Activated CD4-positive, alpha-beta T cell treated with anti-CD3 and anti-CD28 coated beads, Interleukin-2, amount 10 ng/mL, durations not matched to agents 24 days and 14 days (primary cell): ENCODE measurements at places on chromosomes 13 and 19.

DNA sequence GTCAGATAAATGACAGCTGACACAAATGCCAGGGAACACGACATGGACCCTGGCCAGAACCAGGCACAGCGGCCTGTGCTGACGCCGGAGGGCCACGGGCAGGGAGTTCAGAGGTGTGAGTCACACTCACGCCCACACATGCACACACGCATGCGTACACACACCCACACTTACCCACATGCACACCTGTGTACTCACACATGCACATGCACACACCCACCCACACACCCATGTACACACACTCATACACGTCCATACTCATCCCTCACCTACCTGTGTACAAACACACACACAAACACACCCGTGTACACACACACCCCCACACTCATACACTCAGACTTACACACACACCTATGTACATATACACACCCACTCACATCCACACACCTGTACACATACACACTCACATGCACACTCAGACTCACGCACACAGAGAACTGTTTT, 40.4 kb downstream of the MLLT1 start:
- H3K4me1 ChIP-seq: peaks cover 23% of the 10 kb centered on the region
- H3K36me3 ChIP-seq: peaks cover 5% of the 10 kb centered on the region
- H3K27ac ChIP-seq: peak overlapping the region; percentile 10

DNA sequence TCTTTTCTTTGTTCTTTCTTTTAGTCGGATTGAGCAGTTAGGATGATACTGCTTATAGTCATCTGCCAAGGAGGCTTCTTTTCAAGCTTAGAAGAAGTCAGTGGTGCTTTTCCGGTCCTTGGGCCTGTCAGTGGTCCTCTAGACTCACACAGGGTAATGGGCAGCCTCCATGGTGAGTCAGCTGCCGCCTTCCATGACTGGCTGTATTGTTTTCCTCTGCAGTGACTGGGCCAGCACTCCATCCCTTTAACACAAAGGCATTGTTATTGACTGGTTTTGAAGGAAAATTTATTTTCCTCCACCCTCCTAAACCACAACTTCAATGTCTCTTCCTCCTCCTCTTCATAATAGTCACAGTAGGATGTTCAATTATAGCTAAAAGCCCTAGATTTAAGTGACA, 47.1 kb upstream of the CNMD start:
- no peak overlapping the region for H3K4me3 ChIP-seq
- H3K36me3 ChIP-seq: no peaks in the 10 kb centered on the region
- no peaks in the 10 kb centered on the region for H3K4me1 ChIP-seq
- peaks cover 4% of the 10 kb centered on the region for H3K27me3 ChIP-seq

- no peaks in the 10 kb centered on the region for H3K27me3 ChIP-seq
- H3K4me3 ChIP-seq: no peak overlapping the region
- no peaks in the 10 kb centered on the region for H3K36me3 ChIP-seq
These were observed 29.0 kb downstream of the UTP14C start for GRCh38 chr13:52053460-52053859.

- H3K4me1 ChIP-seq: no peaks in the 10 kb centered on the region
- no peak overlapping the region for H3K4me3 ChIP-seq
- no peak overlapping the region for H3K27ac ChIP-seq
- H3K36me3 ChIP-seq: no peaks in the 10 kb centered on the region
These were observed 324.4 kb downstream of the NDFIP2 start for GRCh38 chr13:79805317-79805716.

- H3K4me1 ChIP-seq: peaks cover 15% of the 10 kb centered on the region
- H3K4me3 ChIP-seq: no peak overlapping the region
- peaks cover 18% of the 10 kb centered on the region for H3K27me3 ChIP-seq
- no peak for DNase-seq
These were observed 3.6 kb downstream of the TUBB4A start for GRCh38 chr19:6498294-6499036.

DNA sequence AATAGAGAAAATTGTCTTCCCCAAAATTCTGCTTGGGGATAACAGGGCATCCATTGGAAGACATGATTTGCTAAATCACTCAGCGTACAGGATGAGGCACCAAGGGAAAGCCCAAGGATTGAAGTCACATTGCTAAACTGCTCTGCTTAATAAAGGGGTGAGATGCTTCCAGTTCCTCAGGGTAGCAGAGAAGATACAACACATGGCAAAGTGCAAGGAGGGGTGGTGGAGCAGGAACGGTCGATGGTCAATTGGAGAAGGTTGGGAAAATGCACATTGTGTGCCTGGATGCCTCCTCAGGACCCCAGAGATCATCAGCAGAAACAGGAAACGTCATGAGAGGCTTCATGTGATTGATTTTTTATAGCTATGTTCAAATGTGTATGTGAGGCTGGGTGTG, 116.3 kb upstream of the SOX1 start:
- no peak overlapping the region for H3K4me3 ChIP-seq
- no peak overlapping the region for H3K27ac ChIP-seq
- DNase-seq: no peak
- no peaks in the 10 kb centered on the region for H3K4me1 ChIP-seq
- no peaks in the 10 kb centered on the region for H3K27me3 ChIP-seq

DNA sequence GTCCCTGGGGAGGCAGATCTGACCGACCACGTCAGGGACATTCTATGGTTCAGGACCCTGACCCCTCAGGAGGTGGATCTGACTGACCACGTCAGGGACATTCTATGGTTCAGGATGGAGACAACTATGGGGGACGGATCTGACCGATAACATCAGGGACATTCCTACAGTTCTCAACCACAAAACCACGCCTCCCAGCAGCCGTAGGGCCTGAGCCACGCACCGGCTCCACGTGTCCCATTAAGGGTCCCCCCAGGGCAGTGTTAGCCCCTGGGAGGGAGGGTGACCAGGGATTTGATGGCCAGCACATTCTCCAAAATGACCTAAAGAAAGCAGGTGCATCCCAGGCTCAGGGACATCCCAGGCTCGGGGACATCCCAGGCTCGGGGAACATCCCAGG, 49.0 kb upstream of the C13orf46 start:
- H3K27me3 ChIP-seq: no peaks in the 10 kb centered on the region
- peaks cover 36% of the 10 kb centered on the region for H3K36me3 ChIP-seq
- DNase-seq: no peak
- no peak overlapping the region for H3K27ac ChIP-seq
- no peak overlapping the region for H3K4me3 ChIP-seq

GRCh38 chr19:49443366-49444099, 2.2 kb upstream of the SLC17A7 start:
- H3K27ac ChIP-seq: peak overlapping the region; percentile 88
- peaks cover 22% of the 10 kb centered on the region for H3K36me3 ChIP-seq
- peak overlapping the region; percentile 89 for H3K4me3 ChIP-seq

DNA sequence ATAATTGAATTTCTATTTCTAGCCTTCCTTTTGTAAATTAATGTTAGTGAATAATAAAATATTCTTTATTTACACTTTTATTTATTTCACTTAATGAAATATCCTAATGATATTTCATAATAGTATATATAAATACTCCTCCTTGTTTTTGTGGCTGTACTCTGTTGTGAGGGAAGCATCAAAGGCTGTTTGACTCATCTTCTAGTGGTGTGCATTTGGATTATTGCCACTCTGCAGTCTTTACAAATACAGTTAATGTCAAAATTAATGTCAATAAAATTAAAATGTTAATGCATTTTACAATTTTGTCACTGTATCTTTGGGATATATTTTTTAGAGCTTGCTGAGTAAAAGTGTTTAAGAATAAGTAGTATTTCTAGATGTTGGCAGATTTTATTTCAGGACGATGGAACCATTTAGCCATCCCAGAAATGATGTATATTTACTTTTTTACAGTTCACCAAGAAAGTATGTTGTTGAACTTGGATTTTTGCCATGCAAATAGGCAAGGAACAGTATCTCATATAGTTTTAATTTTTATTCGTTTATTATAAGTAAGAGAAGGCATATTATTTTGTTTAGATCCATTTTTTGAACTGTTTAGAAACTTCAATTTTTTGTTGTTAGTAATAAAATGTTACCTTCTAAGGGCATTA, 281.2 kb upstream of the SLITRK6 start:
- H3K27ac ChIP-seq: no peak overlapping the region
- H3K4me1 ChIP-seq: no peaks in the 10 kb centered on the region
- H3K4me3 ChIP-seq: no peak overlapping the region
- no peaks in the 10 kb centered on the region for H3K36me3 ChIP-seq
- H3K27me3 ChIP-seq: no peaks in the 10 kb centered on the region

DNA sequence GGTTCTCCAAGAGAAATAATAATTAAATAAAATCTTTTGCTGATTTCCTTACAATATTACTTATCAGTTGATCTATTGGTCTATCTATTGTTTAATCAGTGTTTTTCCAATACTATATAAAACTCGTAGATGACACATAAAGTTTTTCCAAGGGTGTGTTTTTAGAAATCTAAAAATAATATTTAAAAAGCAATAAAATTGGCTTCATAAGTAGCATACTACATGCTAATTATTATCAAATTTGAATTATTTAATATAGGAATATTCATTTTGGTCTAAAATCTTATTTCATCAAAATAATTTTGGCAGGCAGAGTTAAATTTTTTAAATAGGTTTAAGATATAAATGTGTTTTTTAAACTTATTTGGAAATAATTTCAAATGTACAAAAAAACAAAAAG, 49.4 kb upstream of the MIR17HG start:
- DNase-seq: no peak
- H3K27ac ChIP-seq: no peak overlapping the region
- no peaks in the 10 kb centered on the region for H3K4me1 ChIP-seq
- H3K4me3 ChIP-seq: no peak overlapping the region
- H3K36me3 ChIP-seq: no peaks in the 10 kb centered on the region

GRCh38 chr19:55131421-55131820, 14.0 kb upstream of the PPP1R12C start:
- H3K36me3 ChIP-seq: no peaks in the 10 kb centered on the region
- peaks cover 29% of the 10 kb centered on the region for H3K27me3 ChIP-seq
- DNase-seq: no peak
- H3K4me3 ChIP-seq: no peak overlapping the region

- no peaks in the 10 kb centered on the region for H3K27me3 ChIP-seq
- no peak overlapping the region for H3K4me3 ChIP-seq
- no peaks in the 10 kb centered on the region for H3K36me3 ChIP-seq
- H3K4me1 ChIP-seq: no peaks in the 10 kb centered on the region
- no peak for DNase-seq
These were observed 1795.5 kb upstream of the PRR20A start for GRCh38 chr13:55345224-55345623.

DNA sequence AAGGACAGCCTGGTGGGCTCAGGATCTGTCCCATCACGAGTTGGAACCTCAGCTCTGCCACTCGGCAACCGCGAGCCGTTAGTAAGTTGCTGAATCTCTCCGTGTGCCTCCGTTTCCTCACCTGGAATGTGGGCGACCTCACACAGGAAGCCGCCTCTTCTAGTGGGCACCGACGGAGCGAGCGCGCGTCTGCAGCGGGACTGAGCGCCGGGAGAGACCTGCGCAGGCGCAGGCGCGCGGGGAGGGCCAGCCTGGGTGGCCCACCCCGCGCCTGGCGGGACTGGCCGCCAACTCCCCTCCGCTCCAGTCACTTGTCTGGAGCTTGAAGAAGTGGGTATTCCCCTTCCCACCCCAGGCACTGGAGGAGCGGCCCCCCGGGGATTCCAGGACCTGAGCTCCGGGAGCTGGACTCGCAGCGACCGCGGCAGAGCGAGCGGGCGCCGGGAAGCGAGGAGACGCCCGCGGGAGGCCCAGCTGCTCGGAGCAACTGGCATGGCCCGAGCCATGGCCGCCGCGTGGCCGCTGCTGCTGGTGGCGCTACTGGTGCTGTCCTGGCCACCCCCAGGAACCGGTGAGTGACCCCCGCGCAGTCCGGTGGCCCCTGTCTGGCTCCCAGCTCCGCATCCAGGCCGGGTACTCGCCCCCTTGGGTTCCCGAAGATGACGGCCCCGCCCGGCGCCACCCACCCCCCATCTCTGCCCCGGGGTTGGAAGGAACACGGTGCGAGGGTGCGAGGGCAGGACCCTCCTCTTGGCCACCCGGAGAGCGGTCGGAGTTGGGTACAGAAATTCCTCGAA, at the start of gene PVR:
Gene PVR, plus strand, starts transcription at position 306 of the 797 bp plus-strand sequence. Its CDS starts 187 bp downstream, at position 493.
- H3K27me3 ChIP-seq: peaks cover 10% of the 10 kb centered on the region
- H3K4me3 ChIP-seq: peak within 1 kb of the TSS; percentile 86

- no peaks in the 10 kb centered on the region for H3K36me3 ChIP-seq
- peaks cover 34% of the 10 kb centered on the region for H3K27me3 ChIP-seq
- H3K4me1 ChIP-seq: no peaks in the 10 kb centered on the region
- no peak overlapping the region for H3K27ac ChIP-seq
- no peak for DNase-seq
- no peak overlapping the region for H3K4me3 ChIP-seq
These were observed 2.1 kb upstream of the GPC6 start for GRCh38 chr13:93224535-93224934.

- H3K36me3 ChIP-seq: no peaks in the 10 kb centered on the region
- no peak overlapping the region for H3K4me3 ChIP-seq
- no peak overlapping the region for H3K27ac ChIP-seq
- H3K27me3 ChIP-seq: no peaks in the 10 kb centered on the region
These were observed 32.7 kb downstream of the FBN3 start for GRCh38 chr19:8116437-8117293.

- H3K36me3 ChIP-seq: no peaks in the 10 kb centered on the region
- no peak for DNase-seq
- no peaks in the 10 kb centered on the region for H3K4me1 ChIP-seq
- no peak overlapping the region for H3K27ac ChIP-seq
- H3K27me3 ChIP-seq: peaks cover 5% of the 10 kb centered on the region
These were observed 31.7 kb downstream of the TSHZ3 start for GRCh38 chr19:31317570-31317969.

GRCh38 chr13:27975564-27976361, 6.6 kb upstream of the CDX2 start:
- no peak overlapping the region for H3K4me3 ChIP-seq
- H3K4me1 ChIP-seq: peaks cover 8% of the 10 kb centered on the region
- peaks cover 75% of the 10 kb centered on the region for H3K27me3 ChIP-seq
- no peaks in the 10 kb centered on the region for H3K36me3 ChIP-seq

DNA sequence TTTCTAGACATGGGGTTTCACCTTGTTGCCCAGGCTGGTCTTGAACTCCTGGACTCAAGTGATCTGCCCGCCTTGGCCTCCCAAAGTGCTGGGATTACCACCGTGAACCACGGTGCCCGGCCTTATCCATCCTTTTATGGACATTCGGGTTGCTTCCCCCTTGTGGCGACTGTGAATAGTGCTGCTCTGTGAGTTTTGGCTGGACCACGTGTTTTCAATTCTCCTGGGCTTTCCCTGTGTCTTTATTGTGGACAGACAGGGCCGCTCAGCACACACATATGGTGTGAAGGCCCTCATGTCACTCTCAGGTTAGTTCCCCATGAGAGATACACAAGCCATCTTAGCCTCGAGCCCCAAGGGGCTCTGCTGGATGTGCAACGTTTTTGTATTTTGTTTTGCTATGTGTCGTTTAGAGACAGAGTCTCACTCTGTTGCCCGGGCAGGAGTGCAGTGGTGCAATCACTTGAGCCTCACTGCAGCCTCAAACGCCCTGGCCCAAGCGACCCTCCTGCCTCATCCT, 40.5 kb downstream of the MAU2 start:
- DNase-seq: peak; percentile 91
- no peak overlapping the region for H3K4me3 ChIP-seq
- H3K4me1 ChIP-seq: peaks cover 24% of the 10 kb centered on the region
- no peaks in the 10 kb centered on the region for H3K27me3 ChIP-seq
- H3K36me3 ChIP-seq: peaks cover 8% of the 10 kb centered on the region
